ENCODE measurements at places on chromosomes 12 and 14. TPM values are rescaled to one million over a fixed set of nuclear protein-coding genes. Genes with fewer than 3 reads are reported as not detected.

Gene COX6A1
- 542 TPM for total RNA-seq

Gene KRT79
- total RNA-seq, result not detected

Gene CEBPE
- total RNA-seq, result 0.11 TPM

Gene SERPINA10
- not detected for total RNA-seq

- DNase-seq, result peak; percentile 60
Measured at GRCh38 chr12:87315-87714, 20.7 kb downstream of the IQSEC3 start.

DNA sequence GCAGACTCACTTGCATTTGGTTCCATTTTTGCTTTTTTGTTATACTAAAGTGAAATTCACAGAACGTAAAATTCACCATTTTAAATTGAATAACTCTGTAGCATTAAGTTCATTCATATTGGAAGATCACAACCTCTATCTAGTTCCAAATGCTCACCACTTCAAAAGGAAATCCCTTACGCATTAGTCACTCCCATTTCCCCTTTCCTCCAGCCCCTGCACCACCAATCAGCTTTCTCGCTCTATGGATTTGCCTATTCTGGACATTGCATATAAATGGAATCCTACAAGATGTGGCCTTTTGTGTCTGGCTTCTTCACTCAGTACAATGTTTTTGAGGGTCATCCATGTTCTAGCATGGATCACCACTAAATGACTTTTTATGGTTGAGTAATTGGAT is 294.5 kb downstream of the KSR2 start:
- DNase-seq, result no peak

Gene NFE2
- not detected for total RNA-seq

Gene LUM
- total RNA-seq, result not detected

- DNase-seq, result no peak
Measured at GRCh38 chr12:109458771-109459208, 18.3 kb downstream of the KCTD10 start.
